Central memory CD4-positive, alpha-beta T cell (primary cell): ENCODE measurements at places on chromosomes 3 and 15.
A peak's percentile ranks its signal among the peaks of the same experiment; 100 is the strongest.

- no peak for DNase-seq
Measured at GRCh38 chr3:48405971-48406370, 23.9 kb downstream of the PLXNB1 start.

- peak; percentile 34 for DNase-seq
Measured at GRCh38 chr3:56790016-56790821, 11.5 kb downstream of the ARHGEF3 start.

- DNase-seq = no peak
Measured at GRCh38 chr15:84791763-84792162, 25.4 kb upstream of the ALPK3 start.

- no peak for DNase-seq
Measured at GRCh38 chr3:108053067-108053466, 37.8 kb downstream of the CD47 start.
